ENCODE measurements at places on chromosomes 3 and 15. TPM values are rescaled to one million over a fixed set of nuclear protein-coding genes. Genes with fewer than 3 reads are reported as not detected.

The CHAC1 gene
- 0.93 TPM for polyA plus RNA-seq

The SLC2A2 gene
- 15.1 TPM for polyA plus RNA-seq

The IFT122 gene
- 27.9 TPM for polyA plus RNA-seq

The GUCA1C gene
- not detected for polyA plus RNA-seq

The U2SURP gene
- polyA plus RNA-seq: 172 TPM

The PP2D1 gene
- polyA plus RNA-seq: 0.32 TPM

The FYCO1 gene
- polyA plus RNA-seq: 16.9 TPM

The EFL1 gene
- polyA plus RNA-seq: 25.0 TPM

The BCHE gene
- 47.1 TPM for polyA plus RNA-seq

The MEGF11 gene
- 0.44 TPM for polyA plus RNA-seq

The CCDC13 gene
- polyA plus RNA-seq: 2.7 TPM

The FOXL2NB gene
- polyA plus RNA-seq: not detected

The NUP210 gene
- polyA plus RNA-seq: 6.5 TPM

The IMPG2 gene
- 0.52 TPM for polyA plus RNA-seq

The TNNC1 gene
- 11.1 TPM for polyA plus RNA-seq

The XXYLT1 gene
- polyA plus RNA-seq: 32.7 TPM

The CCDC39 gene
- 3.5 TPM for polyA plus RNA-seq

The GP5 gene
- polyA plus RNA-seq: 0.40 TPM

The HTR3E gene
- polyA plus RNA-seq: not detected

The LCMT2 gene
- 9.2 TPM for polyA plus RNA-seq

The SAMMSON gene
- polyA plus RNA-seq: not detected

The GLDN gene
- 0.20 TPM for polyA plus RNA-seq

The NR1I2 gene
- 0.73 TPM for polyA plus RNA-seq

The PLEKHO2 gene
- 20.5 TPM for polyA plus RNA-seq

The ONECUT1 gene
- 0.29 TPM for polyA plus RNA-seq

The POLR2M gene
- polyA plus RNA-seq: 91.7 TPM

The GADL1 gene
- 3.3 TPM for polyA plus RNA-seq

The CCDC191 gene
- polyA plus RNA-seq: 6.8 TPM

The FBLN2 gene
- polyA plus RNA-seq: 25.6 TPM

The CEMIP gene
- polyA plus RNA-seq: 2.3 TPM

The SPINK8 gene
- polyA plus RNA-seq: not detected

The ZCWPW2 gene
- polyA plus RNA-seq: 1.8 TPM

The MUSTN1 gene
- polyA plus RNA-seq: 0.45 TPM

The SLC24A5 gene
- polyA plus RNA-seq: 0.23 TPM

The SACM1L gene
- 56.8 TPM for polyA plus RNA-seq

The MUC20 gene
- 28.0 TPM for polyA plus RNA-seq

The ZBED2 gene
- 0.33 TPM for polyA plus RNA-seq

The HYAL1 gene
- 6.7 TPM for polyA plus RNA-seq

The CYP1A2 gene
- 0.20 TPM for polyA plus RNA-seq

The SLC6A11 gene
- 0.06 TPM for polyA plus RNA-seq

The FGD5 gene
- polyA plus RNA-seq: 23.7 TPM

The UBAP1L gene
- polyA plus RNA-seq: 8.7 TPM

The TTLL13 gene
- polyA plus RNA-seq: 0.31 TPM

The DET1 gene
- 13.8 TPM for polyA plus RNA-seq

The CHRM5 gene
- 0.29 TPM for polyA plus RNA-seq

The RBMS3 gene
- polyA plus RNA-seq: 14.2 TPM

The RARRES1 gene
- polyA plus RNA-seq: 24.0 TPM

The REC114 gene
- not detected for polyA plus RNA-seq

The RLBP1 gene
- not detected for polyA plus RNA-seq
